HL-60 (cell line): ENCODE measurements at places on chromosomes 1 and 21.

DNA sequence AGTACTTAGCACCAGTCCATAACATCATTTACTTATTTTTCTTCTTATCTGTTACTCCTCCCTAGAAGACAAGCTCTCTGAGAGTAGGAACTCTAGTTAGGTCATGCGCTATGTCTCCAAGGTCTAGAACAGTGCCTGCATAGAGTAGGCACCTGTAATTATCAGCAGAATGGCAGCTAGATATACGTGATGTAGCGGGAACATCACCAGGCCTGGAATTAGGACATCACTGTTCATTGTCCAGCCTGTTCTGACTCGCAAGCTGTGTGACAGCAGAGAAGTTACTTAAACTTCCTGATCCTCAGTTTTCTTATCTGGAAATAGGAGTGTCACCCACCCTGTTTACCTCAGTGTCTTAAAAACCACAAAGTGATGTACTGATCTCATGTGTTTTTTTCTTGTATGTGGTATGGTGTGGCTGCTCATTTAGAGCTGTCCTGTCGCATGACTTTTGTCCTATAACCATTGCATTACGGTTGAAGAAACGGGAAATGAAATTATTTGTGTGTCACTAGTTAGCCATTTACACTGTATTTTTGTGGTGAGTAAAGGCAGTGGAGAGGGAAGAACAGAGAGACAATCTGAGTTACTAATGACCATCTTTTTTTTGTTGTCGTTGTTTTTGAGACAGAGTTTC, 37.1 kb upstream of the EXO1 start:
- DNase-seq: no peak

GRCh38 chr21:27648560-27648959, 681.7 kb upstream of the ADAMTS5 start:
- DNase-seq: no peak

- peak; percentile 7 for DNase-seq
Observed at GRCh38 chr1:3312898-3313575, 141.4 kb upstream of the ARHGEF16 start.

DNA sequence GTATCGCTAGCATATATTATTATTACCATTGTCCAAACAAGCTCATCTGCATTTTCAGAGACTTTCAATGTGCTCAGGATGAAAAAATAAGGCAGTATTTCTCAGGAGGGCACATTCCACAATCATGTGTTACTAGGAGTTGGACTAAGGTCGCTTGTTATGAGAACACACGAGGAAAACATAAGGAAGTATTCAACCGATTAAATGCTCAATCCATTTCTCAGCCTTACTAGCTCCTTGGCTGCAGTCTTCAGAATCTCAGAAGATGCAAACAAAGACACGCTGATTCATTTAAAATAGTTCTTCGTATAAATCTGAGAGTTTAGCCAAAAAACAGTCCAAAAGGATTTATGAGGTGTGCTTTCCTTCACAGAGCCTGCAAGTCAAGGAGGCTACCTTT, 82.0 kb upstream of the JAK1 start:
- no peak for DNase-seq

DNA sequence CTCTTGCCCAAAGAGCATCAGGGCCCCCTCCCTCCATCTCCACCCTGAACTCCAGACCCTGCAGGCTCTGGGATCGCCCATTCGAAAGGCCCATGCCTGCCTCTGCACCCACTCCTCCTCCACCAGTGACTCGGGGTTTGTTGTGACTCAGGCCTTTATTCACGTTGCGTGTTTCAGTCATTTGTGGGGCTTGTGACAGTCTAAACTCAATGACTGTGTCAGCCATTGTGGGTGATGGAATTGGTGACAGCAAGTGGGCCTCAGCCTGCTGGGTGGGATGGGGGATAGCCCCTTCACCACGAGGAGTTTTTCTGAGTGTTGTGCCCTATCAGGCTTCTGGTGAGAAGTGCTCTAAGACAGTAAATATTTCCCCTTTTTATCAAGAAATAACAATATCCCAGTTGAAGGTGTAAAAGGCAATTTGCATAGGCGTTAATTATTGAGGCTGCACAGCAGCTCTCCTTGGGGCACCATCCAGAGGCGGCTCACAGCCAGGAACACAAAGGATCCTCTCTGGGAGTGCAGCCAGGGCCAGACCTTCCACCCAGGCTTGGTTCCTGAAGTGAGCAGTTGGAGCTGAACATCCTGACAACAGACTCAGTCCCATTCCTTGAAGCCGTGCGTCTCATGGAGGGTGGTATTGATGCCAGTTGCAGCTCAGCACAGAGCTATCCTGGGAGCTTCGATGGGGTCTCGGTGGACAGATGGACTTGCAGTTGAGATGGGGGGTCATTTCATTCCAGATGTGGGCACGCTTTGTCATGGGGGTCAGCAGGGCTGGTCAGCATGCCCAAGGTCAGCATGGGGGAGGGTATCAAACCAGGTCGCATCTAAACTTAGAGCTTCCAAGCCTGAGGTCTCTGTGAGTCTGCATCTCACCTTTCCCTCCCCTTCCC, 135.6 kb upstream of the CACNA1E start:
- no peak for DNase-seq

- DNase-seq: no peak
Observed at GRCh38 chr1:156080241-156080862, 1.9 kb downstream of the MEX3A start.

GRCh38 chr1:209130886-209131285, 452.6 kb upstream of the CAMK1G start:
- no peak for DNase-seq

DNA sequence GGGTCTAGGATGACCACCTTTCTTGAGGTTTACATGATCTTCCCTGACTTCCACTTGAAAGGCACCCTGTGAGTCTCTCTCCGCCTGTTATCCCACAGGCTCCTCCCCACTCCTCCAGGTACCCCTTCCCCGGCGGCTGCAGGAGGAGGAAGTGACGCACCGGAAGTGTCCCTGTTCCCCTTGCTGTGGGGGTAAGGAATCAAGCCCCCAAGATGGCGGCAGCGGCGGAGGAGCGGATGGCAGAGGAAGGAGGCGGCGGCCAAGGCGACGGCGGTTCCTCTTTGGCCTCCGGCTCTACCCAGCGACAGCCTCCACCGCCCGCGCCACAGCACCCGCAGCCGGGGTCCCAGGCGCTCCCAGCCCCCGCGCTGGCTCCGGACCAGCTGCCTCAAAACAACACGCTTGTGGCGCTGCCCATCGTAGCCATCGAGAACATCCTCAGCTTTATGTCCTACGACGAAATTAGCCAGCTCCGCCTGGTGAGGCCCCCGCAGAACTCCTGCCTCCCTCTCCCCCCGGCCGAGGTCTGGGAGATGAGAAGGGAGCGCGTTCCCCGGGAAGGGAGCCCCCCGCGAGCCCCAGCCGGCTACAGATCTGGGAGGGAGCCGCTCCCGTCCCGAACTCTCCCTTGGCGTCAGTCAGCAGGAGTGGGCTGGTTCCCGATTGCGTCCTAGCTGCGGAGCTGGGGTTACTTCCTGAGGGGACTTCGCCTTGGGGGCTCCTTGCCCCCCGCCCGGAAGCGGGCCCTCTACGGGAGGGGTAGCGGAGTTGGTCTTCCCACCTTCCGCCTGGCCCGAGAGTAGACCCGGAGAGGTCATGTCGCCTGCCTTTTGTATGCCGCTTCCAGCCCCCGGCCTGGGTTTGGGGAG, at the start of gene FBXO28:
Gene FBXO28 (plus strand): TSS at position 194 of the 869 bp plus-strand sequence. CDS start 19 bp downstream, at position 213.
- peak; percentile 99 for DNase-seq

DNA sequence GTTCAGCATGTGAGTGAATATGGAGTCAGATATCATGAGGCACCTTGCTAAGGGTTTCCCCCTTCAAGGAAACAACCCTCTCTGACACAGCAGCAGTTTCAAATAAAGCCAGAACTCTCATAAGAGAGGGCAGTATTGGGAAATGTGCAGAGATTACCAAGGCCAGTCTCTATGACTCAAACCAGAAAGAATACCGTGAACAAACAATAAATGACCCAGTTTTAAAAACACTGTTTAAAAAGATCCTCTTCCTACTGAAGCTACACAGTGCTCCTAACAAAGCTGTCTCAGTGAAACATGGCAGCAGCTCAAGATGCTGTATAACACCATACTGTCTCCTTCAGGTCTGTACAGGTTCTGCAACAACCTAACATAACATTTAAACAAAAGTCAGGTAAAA, 102.6 kb downstream of the KIAA0319L start:
- DNase-seq: no peak
